Foreskin melanocyte (primary cell): ENCODE measurements at places on chromosomes 3 and 15.
A peak's percentile ranks its signal among the peaks of the same experiment; 100 is the strongest.

DNA sequence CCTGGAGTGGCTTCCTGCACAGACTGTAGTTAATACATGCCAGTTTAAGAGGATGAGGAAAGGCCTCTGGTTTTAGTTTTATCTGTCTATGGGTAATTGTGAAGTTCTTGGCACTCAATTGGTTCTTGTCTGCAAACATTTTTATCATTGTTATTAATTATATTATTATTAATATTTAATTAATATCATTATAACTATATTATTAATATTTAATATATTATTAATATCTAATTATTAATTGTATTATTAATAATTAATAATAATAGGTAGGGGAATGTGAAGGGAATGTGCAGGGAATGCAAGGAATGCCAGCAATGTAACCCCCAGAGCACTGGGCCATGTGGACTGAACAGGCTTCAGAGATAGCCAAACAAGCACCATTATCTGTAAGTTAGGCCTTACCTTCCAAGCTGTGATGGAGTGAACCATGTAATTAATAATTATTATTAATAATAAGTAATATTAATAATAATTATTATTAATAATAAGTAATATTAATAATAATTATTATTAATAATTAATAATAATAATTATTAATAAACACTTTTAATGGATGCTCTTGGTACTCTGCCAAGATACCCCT is 79.8 kb upstream of the NMNAT3 start:
- no peak for DNase-seq

- no peak for DNase-seq
Observed at GRCh38 chr15:93141371-93141794, 52.4 kb upstream of the RGMA start.

DNA sequence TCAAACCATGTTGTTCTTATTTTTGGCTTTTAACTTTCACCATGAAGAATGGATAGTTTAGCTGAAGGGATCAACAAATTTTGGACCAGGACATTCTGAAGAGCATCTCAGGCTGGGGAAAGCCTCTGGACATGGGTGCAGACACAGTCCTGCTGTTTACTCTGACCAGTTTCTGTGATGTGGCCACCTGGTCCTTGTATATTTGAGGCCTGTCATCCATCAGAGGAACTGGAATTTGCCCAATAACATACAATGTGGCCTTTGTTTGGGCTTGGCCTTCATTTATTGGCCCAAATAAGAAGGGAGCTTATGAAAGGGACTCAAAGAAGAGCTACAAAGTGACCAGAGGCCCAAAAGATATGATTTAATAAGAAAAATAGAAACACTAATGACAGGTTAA is 127.9 kb downstream of the MYRIP start:
- peak; percentile 20 for DNase-seq

- DNase-seq: no peak
Observed at GRCh38 chr3:195075199-195075940, 195.6 kb downstream of the XXYLT1 start.

GRCh38 chr3:6281662-6282061 is 579.3 kb upstream of the GRM7 start:
- DNase-seq: no peak

GRCh38 chr15:76150513-76150912 is 90.7 kb downstream of the TMEM266 start:
- no peak for DNase-seq

GRCh38 chr3:100437721-100438622 is 36.6 kb downstream of the LNP1 start:
- DNase-seq: no peak

DNA sequence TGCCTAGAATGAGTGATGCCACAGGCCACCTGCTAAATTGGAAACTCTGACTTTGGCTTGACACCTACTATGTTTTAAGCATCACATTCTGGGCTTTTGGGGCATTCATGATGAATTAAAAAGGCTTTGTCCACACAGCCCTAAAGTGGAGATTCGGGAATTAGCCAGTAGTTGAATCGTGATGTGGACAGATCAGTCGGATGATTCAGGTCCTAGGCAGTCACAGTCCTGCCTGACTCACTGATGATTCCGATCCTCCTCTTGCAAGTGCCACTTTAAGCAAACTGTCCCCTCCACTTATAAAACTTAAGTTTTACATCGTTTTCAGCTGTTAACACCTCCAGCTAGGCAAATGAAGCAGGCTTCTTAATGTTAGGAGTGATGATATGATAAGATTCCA is 75.3 kb downstream of the SYNPR start:
- no peak for DNase-seq

GRCh38 chr3:58223855-58224254 is 13.1 kb upstream of the DNASE1L3 start:
- DNase-seq: no peak

- peak; percentile 44 for DNase-seq
Observed at GRCh38 chr15:100623301-100623700, 20.9 kb downstream of the ASB7 start.

GRCh38 chr3:97579365-97579764 is 185.2 kb upstream of the ARL6 start:
- no peak for DNase-seq

DNA sequence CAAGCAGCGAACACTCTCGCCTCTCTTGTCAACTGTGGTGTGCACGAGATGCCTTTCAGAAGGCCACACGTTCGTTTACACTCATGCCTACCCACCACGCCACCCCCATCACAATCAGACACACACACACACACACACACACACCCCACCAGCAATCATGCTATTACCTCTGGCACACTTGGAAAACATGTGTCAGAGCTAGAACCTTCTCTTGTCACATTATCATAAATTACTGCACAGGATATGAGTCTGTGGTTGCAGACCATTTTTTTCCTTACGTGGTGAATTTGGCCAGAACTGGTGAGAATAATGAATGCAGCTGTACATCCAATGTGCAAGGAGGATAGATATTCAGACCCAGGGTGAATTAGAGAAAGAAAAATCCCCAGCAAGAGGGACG is 52.4 kb downstream of the TRIM69 start:
- no peak for DNase-seq

GRCh38 chr3:105040026-105040622 is 326.6 kb upstream of the ALCAM start:
- DNase-seq: no peak

GRCh38 chr15:42493679-42494078 is 1.8 kb upstream of the SNAP23 start:
- no peak for DNase-seq

GRCh38 chr15:98138910-98139309 is 178.4 kb downstream of the ARRDC4 start:
- DNase-seq: no peak

DNA sequence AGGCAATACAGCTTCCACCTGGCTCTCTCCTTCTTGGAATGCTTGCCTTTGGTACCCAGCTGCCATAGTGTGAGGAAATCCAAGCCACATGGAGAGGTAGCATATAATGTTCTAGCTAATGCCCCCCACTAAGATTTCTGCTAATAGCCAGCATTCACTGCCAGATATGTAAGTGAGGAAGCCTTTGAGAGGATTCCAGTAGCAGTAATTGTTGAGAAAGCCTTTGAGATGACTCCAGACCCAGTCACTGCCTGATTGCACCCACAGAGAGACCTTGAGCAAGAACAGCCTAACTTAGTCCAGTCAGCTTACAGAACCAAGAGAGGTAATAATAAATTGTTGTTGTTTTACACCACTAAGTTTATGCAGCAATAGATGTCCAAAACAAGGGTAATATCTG is 63.1 kb downstream of the STRIT1 start:
- DNase-seq: no peak

DNA sequence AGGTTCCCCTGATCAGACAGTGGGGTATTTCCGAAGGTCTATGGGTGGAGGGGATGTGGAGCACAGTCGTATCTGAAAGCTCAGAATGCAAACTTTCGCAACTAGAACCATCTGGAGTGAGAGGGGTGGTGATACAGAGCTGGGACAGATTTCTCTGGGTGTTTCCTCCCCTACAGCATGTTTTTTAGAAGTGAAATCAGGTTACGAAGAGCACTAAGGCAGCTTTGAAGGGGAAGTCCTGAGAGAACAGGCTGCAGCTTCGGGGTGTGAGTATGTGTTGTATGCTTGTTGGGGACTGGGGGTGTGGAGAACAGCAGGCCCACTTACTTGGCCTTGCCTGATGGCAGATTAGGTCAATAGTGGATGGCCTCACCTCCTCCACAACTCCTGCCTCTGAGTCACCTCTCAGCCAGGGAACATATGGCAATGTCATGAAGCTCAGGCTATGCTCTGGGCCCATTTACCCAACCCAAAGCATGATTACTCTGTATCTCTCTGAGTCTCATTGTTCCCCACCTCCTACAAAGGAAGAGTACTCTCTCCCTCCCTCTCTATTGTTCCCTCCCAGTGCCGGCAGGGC is 107.2 kb upstream of the RASGRP1 start:
- no peak for DNase-seq

GRCh38 chr3:106249159-106249558 is 380.3 kb upstream of the CBLB start:
- DNase-seq: no peak

DNA sequence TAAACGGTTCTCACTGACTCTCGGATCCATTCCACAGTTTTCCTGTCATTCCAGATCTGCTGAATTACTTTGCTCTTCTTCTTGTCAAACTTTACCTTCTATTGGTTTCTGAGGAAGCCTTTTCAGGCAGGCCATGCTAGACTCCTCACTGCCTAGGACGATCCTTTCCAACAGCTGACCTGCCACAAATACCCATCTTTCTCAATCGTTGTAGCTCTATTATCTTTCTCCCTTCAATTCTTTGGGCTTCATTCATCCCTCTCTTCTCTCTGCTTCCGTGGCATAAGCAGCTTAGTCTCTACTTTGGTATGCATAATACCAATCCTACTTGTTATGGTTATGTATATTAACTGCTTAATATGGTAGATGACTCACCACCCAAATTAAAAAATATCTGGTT is 421.8 kb downstream of the NLGN1 start:
- DNase-seq: no peak

DNA sequence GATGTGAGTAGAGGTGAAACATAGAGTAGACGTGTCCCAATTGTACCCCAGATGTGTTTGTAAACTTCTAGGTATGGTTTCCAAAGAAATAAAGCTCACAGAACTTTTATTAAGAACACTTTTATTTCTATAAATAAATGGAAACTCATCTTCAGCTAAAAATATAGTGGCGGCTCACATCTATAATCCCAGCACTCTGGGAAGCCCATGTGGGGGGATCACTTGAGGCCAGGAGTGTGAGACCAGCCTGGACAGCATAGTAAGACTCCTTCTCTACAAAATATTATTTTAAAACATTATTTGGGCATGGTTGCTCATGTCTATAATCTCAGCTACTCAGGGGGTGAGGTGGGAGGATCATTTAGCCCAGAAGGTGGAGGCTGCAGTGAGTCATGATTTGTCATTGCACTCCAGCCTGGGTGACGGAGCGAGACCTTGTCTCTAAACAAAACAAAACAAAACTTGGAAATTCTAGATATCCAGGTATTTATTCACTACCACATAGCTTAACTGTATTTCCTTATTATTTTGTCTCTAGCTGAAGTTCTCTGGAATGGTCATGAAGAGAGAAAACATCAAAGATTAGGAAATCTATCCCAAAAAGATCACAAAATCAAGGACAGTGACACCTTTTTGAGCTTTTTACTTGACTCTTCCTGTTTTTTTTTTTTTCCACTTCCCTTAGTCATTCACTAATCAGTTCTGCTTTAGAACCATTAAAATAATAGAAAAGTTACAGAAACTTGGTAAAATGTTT is 258.1 kb downstream of the TIGIT start:
- DNase-seq: no peak

DNA sequence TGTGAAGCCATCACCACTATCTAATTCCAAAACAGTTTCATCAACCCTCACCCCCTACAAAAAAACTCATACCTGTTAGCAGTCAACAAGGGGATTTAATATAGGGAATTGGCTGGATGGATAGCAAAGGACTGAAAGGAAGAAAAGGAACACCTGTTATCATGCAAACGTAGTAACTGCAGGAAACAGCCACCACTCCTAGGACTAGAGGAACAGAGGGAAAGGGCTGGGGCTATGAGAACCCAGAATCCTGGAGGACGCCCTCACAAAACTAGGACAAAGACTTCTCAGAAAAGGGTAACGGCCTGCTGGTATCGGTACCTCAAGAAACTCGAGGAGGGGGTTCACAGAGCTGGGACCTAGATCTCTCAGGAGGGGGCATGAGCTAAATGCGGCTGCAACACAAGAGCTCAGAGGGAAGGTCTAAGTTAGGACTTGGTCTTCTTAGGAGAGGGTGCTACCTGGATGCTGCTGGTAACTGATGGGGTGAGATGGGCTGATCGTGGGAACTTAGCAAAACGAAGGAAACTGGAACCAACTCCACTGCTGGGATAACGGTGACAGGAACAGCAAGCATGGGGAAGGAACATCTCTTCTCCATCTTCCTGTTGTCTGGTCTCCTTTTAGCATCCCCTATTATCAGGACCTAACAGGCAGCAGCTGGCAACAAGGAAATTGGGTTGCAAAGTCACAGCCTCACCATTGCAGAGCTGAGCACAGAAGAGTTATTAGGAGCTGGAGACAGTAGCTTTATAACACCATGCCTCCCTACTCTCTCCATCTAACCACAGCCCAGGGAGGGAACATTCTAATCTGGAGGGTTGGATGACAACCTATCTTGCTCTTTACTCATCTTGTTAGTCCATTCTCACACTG is 147.7 kb downstream of the UACA start:
- no peak for DNase-seq

- no peak for DNase-seq
Observed at GRCh38 chr15:63405159-63405558, 23.5 kb upstream of the CA12 start.

- no peak for DNase-seq
Observed at GRCh38 chr15:70935631-70936030, 43.0 kb downstream of the LRRC49 start.
